Fibroblast of skin of left biceps (primary cell): ENCODE measurements at places on chromosomes 7 and 10.
A peak's percentile ranks its signal among the peaks of the same experiment; 100 is the strongest.

DNA sequence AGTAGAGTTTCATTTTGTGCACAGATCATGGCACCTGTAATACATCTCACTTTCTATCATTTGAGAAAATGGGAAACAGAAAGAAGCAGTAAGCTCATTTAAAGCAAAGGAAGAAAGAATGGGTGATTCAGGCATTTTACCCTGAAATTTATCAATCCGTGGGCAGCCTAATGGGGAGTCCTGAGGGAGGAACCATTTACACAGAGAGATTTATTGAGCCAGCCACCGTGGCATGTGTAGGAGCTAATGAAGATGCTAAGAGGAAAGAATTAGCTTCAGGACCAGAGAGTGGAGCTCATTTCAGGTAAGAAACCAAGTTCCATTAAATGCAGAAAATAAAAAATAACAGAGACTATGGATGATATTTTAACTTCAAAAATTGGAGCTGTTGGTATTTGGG lies 443.4 kb upstream of the COBL start:
- no peak for DNase-seq

DNA sequence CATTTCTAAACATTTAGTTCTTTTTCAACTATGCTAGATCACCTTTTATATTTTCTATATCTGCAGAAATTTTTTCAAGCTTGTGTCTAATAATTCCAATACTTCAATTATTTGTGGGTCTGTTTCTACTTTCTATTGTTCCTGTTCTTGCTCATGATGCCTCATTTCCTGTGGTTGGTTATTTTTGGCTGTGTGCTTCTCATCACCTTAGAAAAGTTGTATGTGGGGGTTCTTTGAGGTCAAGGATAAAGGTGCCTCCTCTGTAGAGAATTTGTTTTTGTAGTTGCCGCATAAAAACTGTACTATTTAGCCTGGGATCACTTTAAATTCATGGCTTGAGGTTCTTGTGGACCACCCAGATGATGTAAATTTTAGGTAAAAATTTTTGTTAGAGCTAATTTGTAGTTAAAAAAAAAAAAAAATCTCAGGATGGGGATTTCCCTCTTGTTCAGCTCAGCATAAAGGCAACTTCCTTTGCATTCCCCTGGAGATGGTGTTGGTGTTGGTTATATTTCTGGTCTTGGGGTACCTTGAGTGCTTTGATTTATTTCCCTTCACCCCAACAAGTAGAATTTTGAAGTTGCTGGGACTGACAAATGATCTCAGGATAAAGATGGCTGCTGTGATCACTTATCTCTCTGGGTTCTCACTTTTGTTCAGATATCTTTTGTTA lies 27.0 kb upstream of the JAZF1 start:
- no peak for DNase-seq

GRCh38 chr7:140989068-140989467 lies 25.7 kb downstream of the MRPS33 start:
- no peak for DNase-seq

DNA sequence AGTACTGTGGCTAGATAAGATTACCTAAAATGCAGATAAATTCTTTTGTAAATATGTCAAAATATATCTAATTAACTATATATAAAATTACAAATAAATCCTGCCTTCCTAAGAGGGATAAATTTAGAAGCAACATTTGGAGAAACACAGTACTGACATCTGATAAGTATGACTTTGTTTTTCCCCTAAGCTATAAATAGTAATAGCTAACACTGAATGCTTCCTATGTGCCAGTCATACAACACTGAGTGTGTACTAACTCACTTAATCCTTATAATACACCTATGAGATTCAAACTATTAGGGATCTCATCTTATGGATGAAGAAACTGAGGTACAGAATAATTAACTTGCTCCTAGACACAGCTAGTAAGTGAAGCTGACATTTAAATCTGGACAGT lies 733.4 kb downstream of the MAGI2 start:
- no peak for DNase-seq

- DNase-seq, result no peak
These were observed 1.4 kb downstream of the CLEC5A start for GRCh38 chr7:141945356-141945755.

- no peak for DNase-seq
These were observed 34.8 kb downstream of the MEOX2 start for GRCh38 chr7:15651693-15652092.

DNA sequence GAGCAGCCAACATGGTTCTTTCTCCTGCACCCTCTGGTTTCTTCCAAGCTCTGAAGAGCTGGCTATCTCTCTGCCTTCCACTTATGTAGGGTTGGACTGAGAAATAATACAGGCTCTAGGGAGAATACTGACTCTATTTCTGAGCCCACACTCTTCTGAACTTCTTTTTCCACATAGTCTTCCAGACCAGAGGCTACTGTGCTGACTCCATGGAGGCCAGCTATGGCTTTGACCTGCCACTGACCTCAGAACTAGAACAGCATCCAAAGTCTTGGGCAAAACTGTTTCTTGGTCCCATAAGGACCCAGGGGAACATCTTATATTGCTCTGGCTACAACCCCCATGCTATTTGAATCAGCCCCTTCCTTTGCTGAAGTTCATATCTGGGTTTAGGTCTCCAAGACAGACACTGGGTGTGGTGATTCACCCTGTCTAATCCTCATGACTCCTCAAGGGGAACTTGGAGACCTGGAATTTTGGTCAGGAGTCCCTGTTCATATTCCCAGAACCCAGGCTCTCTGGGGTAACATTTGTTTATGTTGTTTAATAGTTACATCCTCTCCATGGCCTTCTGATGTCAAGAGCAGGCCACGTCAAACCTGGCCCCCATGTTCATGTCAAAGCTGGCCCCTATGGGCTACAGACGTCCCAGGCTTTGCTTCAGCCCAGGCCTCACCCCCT lies 12.1 kb upstream of the PLAU start:
- no peak for DNase-seq

- no peak for DNase-seq
These were observed 52.1 kb downstream of the POLL start for GRCh38 chr10:101535949-101536348.

GRCh38 chr10:17200912-17201793 lies at the start of gene TRDMT1:
Gene TRDMT1, minus strand, starts transcription at chr10:17201672. Its CDS starts 38 bp downstream, at chr10:17201634.
- DNase-seq, result peak; percentile 83

GRCh38 chr10:75959209-75959608 lies 527.8 kb downstream of the LRMDA start:
- peak; percentile 90 for DNase-seq

DNA sequence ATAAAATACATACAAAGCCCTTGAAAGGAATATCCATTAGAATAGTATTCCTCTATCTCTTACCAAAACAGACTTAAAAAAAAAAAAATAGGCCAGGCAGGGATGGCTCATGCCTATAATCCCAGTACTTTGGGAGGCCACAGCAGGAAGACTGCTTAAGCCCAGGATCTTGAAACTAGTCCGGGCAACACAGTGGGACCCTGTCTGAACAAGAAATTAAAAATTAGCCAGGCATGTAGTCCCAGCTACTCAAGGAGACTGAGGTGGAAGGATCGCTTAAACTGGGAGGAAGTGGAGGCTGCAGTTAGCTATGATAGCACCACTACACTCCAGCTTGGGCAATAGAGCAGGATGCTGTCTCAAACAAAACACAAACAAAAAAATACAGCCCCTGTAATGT lies 9.6 kb downstream of the PDLIM1 start:
- DNase-seq, result no peak

- DNase-seq, result peak; percentile 74
These were observed 278.8 kb downstream of the CACNA2D1 start for GRCh38 chr7:82164813-82165212.

- peak; percentile 9 for DNase-seq
These were observed 47.0 kb upstream of the ELMO1 start for GRCh38 chr7:37495574-37496184.

DNA sequence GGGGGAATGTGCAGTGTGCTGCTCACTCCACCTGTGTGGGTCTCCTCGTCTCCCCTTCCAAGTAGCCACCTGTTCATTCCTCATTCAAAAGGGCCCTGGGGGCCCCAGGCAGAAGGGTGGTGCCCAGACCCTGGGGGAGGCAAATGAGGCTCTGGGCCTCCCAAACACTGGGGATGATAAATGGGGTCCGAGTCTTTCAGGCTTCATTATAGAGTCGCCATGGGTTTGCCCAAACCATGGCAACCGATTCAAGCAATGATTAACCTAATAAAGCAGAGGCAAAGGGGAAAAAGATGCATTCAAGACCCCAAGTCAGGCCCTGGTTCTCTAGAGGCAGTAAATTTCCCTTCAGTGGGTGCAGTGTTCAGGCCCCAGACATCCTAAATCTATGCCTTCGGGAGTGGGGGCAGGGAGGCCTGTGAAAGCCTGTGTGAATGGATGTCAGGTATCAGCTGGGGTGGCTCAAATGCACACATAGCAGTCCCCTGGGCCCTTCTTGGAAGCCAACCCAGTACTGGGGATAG lies 10.4 kb downstream of the NEUROG3 start:
- no peak for DNase-seq

DNA sequence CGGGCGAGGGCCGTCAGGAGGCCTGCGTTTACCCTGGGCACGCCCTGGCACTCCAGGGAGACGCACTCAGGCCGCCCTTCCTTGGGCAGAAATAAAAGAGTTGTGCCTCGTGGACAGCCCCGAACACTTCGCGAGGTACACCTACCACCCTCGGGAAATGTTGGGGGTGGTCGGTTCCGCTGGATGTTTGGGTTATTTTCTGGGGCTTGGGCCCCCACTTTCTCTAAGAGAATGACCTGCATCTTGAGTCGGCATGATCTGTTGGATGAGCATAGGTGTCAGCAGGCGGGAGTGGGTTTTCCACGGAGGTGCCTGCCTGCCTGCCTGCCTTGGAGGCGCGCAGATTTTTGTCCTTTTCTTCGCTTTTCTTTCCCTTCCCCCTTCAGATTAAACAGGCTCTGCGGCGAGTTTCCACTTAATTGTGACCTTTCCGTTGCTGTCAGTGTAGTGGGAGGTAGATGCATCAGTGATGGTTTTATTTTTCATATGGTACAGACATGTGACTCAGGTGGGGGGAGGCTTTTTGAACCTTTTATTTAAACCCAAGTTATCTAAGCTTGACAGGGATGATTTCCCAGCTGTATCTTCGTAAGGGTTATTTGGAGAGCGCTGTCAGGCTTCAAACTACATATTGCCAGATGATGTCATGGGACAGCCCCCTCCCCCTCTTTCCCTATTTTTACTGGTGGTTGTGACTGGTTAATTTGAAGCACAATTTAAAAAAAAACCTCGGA lies 661 bp downstream of the HECTD2 start:
- no peak for DNase-seq

DNA sequence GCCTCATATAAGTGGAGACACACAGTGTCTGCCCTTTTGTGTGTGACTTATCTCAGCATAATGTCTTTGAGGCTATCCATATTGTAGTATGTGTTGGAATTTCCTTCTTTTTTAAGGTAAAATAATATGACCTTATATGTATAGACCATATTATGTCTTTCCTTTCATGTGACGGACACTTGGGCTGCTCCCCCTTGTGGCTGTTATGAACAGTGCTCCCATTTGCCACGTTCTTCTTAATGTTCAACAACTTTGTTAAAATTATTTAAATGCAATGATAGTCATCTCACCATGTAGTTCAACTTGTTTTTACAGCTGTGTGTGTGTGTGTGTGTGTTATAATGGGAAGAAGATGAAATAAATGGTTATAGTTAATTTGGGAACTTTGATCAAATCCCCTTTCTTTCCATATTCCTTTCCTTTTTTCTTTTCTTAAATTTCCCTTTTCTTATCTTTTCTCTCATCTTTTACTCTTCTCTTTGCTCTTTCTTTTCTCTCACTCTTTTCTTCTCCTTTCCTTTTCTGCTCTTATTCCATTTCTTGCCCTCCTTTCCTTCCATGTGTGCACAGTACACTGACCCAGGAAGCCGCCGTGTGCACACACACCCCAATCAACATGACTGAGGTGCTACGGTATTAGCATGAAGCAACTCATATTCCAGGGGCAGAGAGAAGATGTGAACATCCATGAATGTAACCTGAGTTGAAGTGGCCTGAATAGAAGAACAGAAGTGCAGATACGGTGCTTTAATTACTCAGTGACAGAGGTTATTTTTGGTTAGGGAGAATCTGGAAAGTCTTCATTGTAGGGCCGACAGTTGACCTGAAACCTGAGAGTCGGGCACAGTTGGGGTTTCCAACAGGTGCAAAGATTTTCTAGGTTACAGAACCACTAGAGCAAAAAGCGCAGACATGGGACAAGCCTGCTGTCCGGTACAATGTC lies 596.6 kb downstream of the SDK1 start:
- DNase-seq, result no peak

DNA sequence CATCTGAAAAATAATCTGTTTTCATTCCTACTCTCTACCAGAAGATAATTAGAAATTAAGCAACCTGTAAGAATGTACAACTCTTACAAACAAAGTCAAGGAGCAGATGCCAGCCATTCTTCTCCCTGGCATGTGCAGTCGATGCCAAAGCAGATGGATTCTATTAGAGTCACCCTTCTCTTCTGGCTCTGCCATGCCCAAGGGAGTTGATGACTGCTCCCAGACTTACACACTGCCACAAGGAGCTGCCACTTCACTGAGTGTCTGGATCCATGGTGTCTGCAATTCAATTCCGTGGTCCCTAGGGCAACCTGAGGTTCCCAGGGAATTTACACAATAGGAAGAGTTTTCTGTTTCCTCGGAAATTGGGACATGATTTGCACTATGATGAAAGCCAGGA lies 89.1 kb upstream of the IFRD1 start:
- DNase-seq, result no peak

GRCh38 chr10:122461367-122461728 lies at the start of gene HTRA1:
Gene HTRA1, plus strand, starts transcription at chr10:122461553. Its CDS starts 100 bp downstream, at chr10:122461653.
- no peak for DNase-seq

DNA sequence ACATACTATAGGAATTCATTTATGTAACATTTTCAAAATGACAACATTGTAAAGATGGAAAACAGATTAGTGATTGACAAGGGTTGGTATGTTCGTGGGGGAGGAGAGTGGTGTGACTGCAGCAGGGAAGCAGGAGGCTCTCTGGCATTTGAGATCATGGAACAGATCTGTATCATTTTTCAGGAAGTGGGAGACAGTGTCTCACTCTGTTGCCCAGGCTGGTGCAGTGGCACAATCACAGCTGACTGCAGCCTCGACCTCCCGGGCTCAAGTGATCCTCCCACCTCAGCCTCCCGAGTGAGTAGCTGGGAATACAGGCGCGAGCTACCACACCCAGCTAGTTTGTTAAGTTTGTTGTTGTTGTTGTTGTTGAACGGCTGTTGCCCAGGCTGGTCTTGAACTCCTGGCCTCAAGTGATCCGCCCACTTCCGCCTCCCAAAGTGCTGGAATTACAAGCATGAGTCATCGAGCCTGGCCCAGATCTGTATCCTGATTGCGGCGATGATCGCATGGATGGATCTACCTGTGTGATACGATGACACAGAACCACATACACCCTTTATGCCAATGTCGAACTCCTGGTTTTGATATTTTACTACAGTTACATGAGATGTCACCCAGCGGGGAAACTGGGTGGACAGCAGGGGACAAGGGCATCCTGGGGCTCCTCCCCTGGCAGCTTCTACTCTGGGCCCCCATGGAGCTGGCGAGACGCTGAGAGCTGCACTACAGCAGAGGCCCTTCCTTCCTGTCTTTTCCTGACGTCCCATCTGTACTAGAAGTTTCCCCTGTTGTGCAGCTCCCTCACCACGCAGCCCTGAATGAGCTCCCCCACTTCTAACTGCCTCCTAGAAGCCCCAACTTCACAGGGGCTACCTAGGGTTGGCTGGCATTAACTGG lies 12.3 kb upstream of the CYTH3 start:
- DNase-seq, result no peak

GRCh38 chr7:36079446-36080025 lies 73.5 kb upstream of the EEPD1 start:
- DNase-seq, result no peak

GRCh38 chr10:126133906-126134656 lies 237.7 kb downstream of the FANK1 start:
- no peak for DNase-seq
